ENCODE measurements at places on chromosomes 5 and 9. TPM values are rescaled to one million over a fixed set of nuclear protein-coding genes. Genes with fewer than 3 reads are reported as not detected.

Gene ROR2
- total RNA-seq, result 2.9 TPM

Gene ENTREP1
- total RNA-seq, result 3.8 TPM

Gene FRRS1L
- total RNA-seq, result 0.14 TPM

Gene INSL6
- not detected for total RNA-seq

Gene NUTM2F
- not detected for total RNA-seq

Gene RNF180
- total RNA-seq, result 11.5 TPM

Gene BRD3OS
- total RNA-seq, result 12.8 TPM

Gene BAAT
- total RNA-seq, result not detected

Gene CCDC127
- total RNA-seq, result 13.4 TPM

DNA sequence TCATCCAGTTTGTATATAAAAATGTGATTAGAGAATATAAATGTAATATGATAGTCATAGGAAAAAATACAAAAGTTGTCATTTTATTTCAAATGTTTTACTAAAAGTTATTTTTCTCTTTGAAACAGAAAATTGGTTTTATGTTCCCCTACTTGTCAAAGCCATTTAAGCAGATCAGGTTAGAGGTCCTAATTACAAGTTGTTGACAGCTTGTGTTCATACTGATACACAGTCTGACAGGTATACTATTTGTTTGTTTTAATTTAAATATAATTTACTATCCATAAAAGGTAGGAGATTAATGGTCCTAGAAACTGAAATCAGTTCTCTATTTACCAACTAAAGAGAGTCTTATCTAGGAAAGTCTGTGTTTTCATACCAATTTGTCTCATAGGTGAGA is 250.4 kb upstream of the TMEM161B start:
- no peak for DNase-seq

DNA sequence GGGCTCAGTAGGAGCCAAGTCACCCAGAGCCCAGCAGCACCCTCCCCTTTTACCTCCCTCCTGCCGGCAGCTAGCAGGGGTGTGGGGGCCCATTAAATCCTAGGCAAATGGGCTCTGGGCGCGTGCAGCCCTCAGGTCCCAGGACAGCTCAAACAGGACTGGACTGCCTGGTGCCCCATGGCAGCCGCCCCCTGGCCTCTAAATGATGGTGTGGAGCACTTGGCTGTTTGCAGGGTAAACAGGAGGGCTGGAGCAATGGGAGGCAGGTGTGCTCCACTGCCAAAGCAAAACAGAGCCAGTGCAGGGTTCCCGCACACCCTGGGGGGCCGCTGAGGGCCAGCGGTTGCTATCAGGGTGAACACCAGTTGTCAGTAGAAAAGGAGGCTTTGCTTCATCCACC is 55.9 kb upstream of the C5orf58 start:
- DNase-seq, result no peak

DNA sequence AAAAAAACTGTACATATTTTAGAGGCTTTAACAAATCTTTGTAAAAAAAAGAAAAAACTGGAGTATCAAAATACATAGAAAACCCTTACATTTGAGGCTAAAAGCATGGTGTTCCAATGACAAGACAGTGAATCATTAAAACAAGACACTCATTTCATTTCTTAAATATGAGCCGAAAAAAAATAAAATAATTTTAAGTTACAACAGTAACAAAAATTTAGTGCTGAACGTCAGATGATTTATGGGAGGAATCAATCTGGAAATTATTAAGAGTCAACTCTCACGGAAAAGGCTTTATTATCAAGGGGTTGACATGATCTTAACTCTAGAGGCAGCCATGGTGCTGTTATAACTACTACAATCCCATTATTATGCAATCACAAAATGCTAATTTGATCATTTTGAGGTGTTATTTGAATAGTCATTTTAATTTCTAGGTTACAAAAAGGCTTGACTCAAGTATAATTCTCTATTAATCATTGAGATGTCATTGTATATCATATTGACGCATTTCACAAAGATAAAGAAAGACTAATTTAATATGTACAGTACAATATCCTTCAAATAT is 51.9 kb downstream of the MAPKAP1 start:
- no peak for DNase-seq

- DNase-seq, result no peak
Measured at GRCh38 chr9:84502066-84502465, 161.5 kb upstream of the SLC28A3 start.

- no peak for DNase-seq
Measured at GRCh38 chr5:122312591-122313406, 762 bp downstream of the SNCAIP start.

DNA sequence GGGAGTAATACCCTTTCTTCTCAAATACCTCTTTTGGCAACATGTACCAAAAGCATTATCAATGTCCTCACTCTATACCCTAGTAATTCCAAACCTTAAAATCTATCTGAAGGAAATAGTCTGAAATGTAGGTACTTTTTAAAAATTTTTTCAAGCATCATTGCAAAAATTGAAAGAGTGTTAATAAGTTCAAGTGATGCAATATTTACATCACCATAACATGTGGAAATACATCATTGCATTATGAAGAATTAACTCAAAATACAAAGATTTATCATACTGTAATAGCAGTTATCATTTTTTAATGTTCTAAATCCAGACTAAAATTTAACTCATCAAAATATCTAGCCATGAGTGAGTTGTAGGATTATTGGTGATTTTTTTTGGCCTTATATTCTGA is 123.1 kb downstream of the DENND1A start:
- DNase-seq, result no peak

GRCh38 chr9:125739436-125739835 is 7.7 kb upstream of the PBX3 start:
- DNase-seq, result no peak

- DNase-seq, result no peak
Measured at GRCh38 chr5:9386945-9387344, 158.9 kb downstream of the SEMA5A start.

- DNase-seq, result no peak
Measured at GRCh38 chr9:134378901-134379338, 52.7 kb downstream of the RXRA start.

DNA sequence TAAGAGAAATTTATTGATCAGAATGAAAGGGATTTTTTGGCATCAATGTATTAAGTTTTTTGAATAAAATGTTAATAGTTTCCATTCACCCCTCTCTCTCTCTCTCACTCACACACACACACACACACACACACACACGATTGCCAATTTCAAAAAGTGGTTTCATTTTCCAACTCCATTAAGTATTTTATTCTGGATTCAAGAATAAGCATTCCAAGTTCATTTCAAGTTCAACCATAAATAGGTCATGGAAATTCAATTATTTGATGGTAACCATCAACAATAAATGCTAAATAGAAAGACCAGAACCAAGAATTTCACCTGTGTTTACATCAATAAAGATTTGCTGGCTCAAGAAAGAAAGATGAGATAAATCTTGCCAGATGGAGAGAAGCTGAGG is 171.6 kb downstream of the ADAMTS12 start:
- no peak for DNase-seq
